Epithelial cell of esophagus (primary cell): ENCODE measurements at places on chromosomes 12 and 14.

GRCh38 chr14:32622742-32623141 lies 293.6 kb downstream of the AKAP6 start:
- DNase-seq = no peak

- DNase-seq = peak; percentile 1
Measured at GRCh38 chr14:48023881-48024280, 348.5 kb upstream of the MDGA2 start.

- no peak for DNase-seq
Measured at GRCh38 chr12:44441155-44441554, 435.0 kb downstream of the NELL2 start.

DNA sequence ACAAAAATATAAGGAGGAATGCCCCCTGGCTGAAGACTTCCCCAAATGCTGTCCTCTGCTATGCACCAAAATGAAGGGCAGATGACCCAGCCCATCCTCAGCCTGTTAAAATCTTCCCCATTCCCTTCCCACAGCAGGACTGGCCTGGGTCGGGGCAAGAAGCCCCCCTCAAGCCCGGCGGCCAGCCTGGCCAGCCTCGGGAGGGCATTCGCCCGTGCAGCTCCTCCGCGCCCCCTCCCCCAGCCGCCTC lies 413 bp downstream of the RARG start:
- DNase-seq = no peak

- DNase-seq = no peak
Measured at GRCh38 chr14:68370057-68370360, 422.9 kb downstream of the ZFP36L1 start.

DNA sequence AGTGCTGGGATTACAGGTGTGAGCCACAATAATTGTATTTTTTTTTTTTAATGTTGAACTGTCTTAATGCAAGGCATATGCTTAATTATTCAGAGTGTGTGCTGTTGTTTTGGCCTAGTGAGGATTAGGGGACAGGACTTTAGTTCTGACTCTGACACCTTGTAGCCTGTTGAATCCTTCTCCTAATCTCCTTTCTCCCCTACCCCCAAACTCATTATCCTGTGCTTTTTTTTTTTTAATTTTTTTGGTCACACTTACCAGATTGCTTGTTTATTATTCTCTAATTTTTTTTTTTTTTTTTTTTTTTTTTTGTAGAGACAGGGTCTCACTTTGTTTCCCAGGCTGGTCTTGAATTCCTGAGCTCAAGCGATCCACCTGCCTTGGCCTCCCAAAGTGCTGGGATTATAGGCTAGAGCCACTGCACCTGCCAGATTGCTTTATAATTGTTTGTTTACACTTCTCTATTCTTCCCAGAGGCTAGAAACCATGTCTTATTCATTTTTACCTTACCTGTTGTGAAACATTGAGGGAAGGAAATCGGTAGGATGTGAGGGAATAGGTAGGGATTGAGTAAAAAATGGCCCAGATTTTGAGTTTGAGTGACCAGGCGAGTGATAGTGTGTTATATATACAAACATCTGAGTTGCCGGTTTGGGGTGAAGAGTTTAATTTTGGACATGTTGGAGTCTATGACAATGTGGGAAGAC lies 32.2 kb downstream of the DIP2B start:
- DNase-seq = peak; percentile 65

DNA sequence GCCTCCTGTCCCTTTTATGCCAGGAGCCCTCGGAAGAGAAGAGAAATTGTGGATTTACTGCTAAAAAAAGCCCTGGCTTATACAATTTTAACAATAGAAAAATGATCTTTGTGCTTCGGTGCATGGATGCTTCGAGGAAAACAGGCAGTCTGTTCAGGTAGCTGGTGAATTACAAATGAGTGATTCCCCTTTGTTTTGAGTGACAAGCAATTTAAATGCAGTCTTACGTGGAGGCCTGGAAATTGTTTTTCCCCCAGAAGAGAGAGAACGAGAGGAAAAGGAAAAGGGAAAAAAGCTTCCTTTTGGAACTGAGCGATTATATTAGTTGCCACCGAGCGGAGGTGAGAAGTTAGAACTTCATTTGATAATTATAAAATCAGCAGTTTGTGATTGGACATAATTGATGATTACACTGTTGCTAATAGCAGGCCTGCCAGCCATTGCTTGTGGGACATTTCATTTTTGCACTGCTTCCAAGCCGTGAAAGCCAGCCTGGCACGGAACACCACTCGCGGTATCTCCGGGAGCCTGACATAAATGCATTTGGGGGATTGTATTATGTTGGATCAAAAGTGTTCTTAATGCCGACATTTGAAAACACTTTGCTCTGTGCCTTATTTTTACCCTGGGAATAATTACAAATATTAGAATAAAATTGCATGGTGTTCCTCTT lies 117.7 kb downstream of the PHETA1 start:
- DNase-seq = no peak

- no peak for DNase-seq
Measured at GRCh38 chr12:82279536-82280058, 78.6 kb downstream of the CCDC59 start.

DNA sequence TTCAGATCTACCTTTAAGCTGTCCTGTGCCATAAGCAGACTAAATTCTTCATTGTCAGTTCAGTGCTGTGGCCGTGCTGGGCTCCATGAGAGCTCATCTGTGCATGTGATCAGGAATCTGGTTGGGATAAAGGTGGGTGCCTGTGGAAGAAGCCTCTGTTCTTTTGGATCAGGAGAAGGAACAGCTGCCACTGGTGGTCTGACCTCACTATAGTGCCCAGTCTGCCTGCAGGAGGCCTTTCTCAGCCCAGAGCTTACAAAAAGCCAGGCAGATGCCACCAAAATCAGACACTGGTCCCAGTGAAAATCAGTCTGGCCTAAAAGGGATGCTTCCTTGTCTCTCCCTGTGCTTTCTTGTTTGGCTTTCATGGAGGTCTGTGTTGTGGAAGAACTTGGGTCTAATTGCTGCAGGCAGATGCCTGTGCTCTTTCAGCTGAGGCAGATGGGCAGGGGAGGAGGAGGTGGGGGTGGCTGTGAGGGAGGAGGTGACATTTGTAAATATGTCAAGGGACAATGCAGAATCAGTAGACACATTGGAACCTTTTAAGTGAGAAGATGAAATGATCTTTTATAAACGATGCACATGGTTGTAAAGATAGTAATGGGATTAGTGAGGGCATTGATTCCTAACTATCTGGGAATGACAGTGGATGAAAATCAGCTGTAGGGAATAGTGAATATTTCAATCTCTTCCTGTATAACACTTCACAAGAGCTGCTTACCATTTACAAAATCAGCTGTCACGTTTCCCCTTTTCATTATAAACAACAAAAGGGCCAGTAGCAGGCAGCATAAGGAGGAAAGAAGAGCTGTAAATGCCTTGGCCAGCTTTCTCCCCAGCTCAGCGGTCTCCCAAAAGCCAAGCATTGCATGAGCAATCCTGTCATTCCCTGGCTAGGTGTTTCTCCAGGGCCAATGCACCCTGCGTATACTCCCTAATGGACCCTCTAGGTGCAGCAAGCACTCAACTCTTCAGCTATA lies 44.6 kb downstream of the CACNA2D4 start:
- no peak for DNase-seq

- no peak for DNase-seq
Measured at GRCh38 chr14:79136071-79137044, 966.2 kb downstream of the NRXN3 start.

DNA sequence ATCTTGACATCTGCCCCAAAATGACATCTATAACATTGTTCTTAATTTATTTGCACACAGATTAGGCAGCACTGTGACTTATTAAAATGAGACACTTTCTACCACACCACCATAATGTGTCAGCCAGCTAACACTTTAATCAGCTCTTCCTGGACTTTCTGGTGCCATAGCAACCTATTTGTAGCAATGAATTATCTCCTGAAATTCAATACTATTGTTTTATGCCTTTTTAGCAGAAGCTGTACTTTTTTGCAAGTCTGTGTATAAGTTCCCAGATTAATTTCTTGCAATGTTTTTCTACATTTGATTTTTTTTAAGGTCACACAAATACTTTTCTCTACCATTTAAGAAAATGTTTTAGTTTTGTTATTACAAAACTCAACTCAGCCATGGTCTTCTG lies 72.8 kb upstream of the SAV1 start:
- DNase-seq = no peak

DNA sequence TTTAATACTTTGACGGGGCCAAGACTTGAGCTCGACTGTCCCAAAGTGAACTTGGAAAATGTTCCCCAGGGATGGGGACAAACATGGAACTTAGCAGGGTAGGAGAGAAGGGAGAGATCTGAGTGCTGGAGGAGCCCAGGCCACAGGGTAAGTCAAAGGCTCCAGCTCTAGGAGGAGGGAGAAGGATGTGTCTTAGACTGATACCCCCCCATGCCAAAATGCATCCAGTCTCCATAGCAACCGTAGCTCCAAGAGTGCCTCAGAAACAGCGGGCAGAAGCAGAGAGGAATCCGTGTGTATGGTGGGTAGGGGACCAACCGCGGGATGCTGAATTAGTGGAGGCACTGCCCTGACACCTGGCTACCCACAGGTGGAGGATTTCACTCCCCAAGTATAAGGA lies 845 bp upstream of the AGAP2 start:
- DNase-seq = no peak

GRCh38 chr12:96710127-96710745 lies 196.8 kb upstream of the NEDD1 start:
- DNase-seq = peak; percentile 29

GRCh38 chr12:116280595-116281290 lies 3.2 kb upstream of the MED13L start:
- no peak for DNase-seq

DNA sequence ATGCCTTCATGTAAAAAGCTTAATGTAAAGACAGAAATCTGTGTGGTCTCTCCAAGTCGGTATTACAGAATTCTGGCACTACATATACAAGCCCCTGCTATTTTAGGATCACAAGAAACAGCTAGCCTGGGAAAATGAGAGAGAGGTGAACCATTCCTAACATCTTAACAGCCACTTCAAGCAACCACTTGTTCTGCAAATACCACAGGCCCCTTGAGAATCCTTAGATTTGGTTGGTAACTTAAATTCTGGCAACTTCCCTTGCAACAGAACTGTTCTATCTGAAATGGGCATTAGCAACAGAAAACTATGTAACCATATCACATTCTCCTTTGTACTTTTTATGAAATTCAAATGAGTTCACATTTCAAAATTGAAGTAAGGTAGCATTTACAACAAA lies 68.5 kb downstream of the SPPL3 start:
- DNase-seq = peak; percentile 16

- no peak for DNase-seq
Measured at GRCh38 chr12:58363971-58364370, 422.6 kb downstream of the ATP23 start.

GRCh38 chr12:94174576-94174975 lies 26.2 kb downstream of the PLXNC1 start:
- no peak for DNase-seq

DNA sequence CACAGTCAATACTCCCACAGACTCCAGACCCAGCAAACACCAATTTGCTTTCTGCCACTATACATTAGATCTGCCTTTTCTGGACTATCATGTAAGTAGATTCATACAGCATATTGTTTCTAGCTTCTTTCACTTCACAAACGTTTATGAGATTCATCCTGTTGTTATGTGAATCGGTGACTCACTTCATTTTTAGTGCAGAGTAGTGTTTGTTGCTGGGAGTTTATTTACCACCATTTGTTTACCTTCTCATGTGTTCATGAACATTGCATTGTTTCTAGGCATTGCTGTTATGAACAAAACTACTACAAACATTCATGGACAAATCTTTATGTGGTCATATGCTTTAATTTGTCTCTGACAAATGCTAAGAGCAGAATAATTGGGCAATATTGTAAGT lies 807.8 kb upstream of the TMEM132C start:
- DNase-seq = no peak

- no peak for DNase-seq
Measured at GRCh38 chr12:113464452-113464775, 7.3 kb downstream of the LHX5 start.

- DNase-seq = no peak
Measured at GRCh38 chr14:21257394-21257909, 11.8 kb downstream of the HNRNPC start.

DNA sequence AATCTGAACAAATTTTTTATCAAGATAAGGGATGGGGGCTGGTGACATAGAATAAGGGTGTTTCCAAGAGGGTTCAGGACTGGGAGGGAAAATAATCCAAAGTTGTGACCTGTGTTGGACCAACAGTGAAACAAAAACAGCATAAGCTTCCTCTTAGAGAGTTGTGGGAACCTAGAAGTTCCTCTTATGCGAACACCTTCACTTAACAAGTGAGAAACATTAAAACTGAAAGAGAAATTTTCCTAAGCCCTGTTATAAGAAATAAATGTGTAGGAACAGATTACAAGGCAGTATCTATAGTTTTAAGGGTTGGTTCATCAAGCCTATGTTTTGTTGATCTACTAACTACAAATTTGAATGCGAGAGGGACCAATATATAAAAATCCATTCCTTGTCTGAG lies 58.4 kb downstream of the LLPH start:
- DNase-seq = no peak

DNA sequence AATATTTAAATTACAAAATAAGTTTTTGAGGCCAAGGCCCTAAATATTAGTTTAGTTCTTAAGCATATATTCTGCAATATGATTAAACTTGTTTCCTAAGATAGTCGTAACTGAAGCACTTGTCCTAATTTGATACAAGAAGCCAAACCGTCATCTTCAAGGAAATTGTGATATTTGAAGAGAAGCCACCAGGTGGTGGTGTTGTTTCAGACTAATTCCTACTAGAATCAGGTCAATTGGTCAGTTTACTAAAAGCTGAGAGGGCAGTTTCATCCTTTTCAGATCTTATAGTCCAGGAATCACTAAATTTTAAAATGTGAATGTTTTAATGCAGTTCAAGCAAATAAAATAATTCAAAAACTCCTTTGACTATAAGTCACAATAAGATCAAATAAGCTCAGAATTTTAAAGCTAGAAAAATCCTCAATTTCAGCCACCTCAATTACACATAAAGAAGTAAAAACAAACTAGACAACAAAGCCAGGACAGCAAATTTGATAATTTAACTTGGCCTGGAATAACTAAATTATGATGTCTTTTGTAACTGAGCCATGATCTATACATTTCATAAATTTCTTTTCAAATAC lies 7.1 kb upstream of the ARL1 start:
- DNase-seq = peak; percentile 66

DNA sequence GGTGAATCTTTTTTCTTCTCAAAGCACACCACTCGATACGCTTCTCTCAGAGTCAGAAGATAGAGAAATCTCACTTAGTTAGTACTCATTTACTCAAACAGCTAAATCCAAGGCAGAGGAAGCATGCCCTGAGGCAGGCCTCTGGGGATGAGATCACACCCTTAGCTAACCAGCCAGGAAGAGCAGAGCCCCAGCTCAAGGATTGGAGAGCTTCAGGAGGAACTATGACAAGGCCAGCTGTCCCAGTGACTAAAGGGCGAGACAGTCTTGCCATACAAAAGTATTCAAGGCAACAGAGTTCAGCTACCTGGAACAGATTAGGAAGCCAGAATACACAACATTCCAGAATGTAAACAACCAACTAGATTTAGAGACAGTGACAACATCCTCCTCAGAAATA lies 197.7 kb upstream of the CCDC196 start:
- DNase-seq = peak; percentile 53

- DNase-seq = no peak
Measured at GRCh38 chr14:96162741-96163140, 41.9 kb upstream of the BDKRB2 start.

DNA sequence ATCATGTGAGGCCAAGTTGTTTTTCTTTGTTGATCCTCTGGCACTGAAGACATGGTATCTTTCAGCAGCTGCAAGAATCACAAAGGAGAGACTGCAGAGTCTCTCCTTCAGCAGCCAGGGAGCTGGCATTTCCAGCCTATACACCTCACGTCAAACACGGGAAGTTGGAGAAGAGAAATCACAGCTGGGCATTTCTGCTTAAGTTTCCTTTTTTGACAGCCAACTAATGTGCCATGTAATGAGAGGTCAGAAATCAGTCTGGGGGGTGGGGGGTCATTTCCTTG lies 28.3 kb downstream of the PHLDA1 start:
- no peak for DNase-seq
